ENCODE measurements at places on chromosomes 12 and 14.

- DNase-seq = no peak
Measured at GRCh38 chr12:110649341-110649847, 35.5 kb downstream of the TCTN1 start.

GRCh38 chr14:39988939-39989338 is 556.7 kb upstream of the FBXO33 start:
- peak; percentile 69 for DNase-seq

DNA sequence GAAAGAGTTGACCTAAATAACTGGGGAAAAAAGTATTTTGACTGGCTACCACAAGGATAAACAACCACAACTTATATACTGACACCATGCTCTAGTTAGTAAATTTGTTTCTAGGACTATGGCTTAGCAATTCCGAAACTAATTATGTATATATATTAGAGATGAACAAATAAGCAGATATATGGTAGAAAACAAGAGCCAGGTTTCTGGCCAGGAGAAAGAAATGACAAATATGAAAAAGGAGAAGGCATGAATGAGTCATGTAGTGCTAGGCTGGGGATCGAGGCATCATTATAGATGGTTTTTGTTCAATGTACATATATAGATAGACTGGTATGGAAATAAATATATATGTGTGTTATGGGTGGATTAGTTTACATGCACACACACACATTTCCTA is 5.5 kb upstream of the LRRC74A start:
- DNase-seq = no peak

GRCh38 chr12:40831916-40832315 is 139.7 kb downstream of the CNTN1 start:
- DNase-seq = no peak

- DNase-seq = no peak
Measured at GRCh38 chr12:64998371-64999147, 122.5 kb downstream of the WIF1 start.

GRCh38 chr12:67690656-67691055 is 42.1 kb downstream of the DYRK2 start:
- DNase-seq = no peak

DNA sequence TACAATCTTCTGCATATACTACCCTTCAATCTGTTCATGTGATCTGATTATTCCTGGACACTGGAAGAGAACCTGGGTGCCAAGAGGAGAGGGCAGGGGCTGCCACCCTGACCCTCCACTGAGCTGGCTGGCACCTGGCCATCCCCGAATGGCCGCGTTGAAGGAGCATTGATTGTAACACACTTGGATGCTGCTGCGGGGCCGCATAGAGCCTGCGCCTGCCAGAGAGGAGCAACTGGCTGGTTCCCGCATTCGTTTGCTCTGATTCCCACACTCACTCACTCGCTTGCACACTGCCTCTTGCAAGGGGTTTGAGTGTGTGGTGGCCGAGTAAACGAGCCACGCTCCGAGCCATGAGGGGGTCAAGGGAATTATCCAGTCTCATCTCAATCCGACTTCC is 32.4 kb downstream of the PSEN1 start:
- DNase-seq = no peak

DNA sequence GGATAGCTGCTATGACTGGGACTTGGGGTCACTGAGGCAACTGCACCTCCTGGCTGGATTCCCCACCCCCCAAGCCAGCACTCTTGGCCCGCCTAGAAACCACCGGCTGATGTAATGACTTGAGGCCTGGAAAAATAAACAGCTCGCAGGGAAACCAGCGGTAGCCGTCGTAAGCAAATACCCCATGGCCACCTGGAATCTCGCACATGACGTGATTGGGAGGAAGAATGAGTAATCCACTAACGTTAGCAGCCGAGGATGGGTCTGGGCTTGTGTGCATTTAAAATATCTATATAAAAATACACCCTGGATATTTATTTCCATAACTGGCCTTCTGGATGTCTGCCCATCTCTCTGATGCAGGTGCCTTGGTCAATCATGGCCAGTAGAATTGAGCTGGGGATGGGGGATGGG is 120.1 kb downstream of the SMOC1 start:
- peak; percentile 98 for DNase-seq

- no peak for DNase-seq
Measured at GRCh38 chr12:67365131-67365530, 96.0 kb downstream of the CAND1 start.

- no peak for DNase-seq
Measured at GRCh38 chr14:75864352-75864751, 117.4 kb downstream of the TGFB3 start.

- DNase-seq = no peak
Measured at GRCh38 chr14:95507174-95507573, 9.3 kb downstream of the SYNE3 start.

- DNase-seq = no peak
Measured at GRCh38 chr12:51019927-51020326, 6.3 kb downstream of the SLC11A2 start.

DNA sequence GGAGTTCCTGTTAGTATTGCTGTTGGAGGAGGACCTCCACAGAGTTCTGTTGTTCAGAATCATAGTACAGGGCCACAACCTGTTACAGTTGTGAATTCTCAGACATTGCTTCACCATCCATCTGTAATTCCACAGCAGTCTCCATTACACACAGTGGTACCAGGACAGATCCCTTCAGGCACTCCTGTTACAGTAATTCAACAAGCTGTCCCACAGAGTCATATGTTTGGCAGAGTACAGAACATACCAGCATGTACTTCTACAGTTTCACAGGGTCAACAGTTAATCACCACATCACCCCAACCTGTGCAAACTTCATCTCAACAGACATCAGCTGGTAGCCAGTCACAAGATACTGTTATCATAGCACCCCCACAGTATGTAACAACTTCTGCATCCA is 120.8 kb downstream of the ARID2 start:
- no peak for DNase-seq

DNA sequence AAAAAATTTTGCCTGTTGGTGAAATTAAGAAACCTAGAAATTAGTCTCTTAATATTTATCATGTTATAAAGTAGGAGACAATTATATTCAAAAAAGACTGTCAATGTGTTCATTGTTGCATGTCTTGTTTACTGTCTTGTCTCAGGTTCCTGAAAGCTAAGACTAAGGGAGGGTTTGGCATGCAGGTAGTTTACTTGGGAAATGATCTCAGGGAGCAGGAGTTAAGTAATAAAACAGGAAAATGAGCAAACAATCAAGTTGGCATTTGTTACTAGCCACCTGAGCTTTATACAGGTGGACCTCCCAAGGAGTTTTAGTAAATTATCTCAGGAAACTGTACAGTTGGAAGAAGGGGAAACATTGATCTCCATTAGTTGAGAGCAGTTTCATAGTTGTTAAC is 188.0 kb upstream of the MDGA2 start:
- DNase-seq = no peak

DNA sequence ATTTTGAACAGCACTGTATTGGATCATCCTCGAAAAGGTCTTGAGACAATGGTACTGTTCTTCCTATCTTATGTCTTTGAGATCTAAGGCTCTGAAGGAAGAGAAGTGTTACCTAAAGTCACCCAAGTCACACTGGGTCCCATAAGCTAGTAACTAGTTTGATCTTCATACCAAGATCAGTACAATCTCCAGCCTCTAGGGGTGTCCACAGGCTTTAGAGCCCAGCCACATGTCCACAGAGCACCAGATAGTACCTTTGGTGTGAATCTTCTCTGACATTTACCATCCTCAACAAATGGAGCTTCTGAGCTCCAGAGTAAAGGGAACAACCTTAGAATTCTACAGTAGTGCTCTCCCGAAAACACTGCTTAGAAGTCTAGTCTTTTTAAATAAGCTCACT is 78.7 kb downstream of the KSR2 start:
- no peak for DNase-seq

- no peak for DNase-seq
Measured at GRCh38 chr12:46717868-46718267, 107.9 kb downstream of the SLC38A4 start.

DNA sequence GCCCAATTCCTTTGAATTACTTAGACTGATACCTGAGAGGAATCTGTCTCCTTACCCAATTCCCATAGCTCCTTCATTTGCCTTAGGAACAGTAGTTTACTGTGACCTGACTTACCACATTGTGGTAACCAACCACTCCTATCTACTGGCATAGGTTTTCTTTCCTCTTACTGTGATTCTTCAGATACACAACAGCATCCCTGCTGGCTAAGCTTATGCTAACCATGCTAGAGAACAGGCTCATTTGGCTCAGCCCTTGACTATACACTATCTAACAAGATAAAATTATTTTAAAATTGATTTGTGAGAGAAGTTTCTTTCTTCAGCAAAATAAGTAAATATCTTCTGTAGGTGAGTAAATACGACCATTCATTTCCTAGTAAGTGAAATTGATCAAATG is 320.4 kb upstream of the DDHD1 start:
- no peak for DNase-seq

GRCh38 chr12:82862069-82862841 is 175.5 kb downstream of the TMTC2 start:
- DNase-seq = no peak

DNA sequence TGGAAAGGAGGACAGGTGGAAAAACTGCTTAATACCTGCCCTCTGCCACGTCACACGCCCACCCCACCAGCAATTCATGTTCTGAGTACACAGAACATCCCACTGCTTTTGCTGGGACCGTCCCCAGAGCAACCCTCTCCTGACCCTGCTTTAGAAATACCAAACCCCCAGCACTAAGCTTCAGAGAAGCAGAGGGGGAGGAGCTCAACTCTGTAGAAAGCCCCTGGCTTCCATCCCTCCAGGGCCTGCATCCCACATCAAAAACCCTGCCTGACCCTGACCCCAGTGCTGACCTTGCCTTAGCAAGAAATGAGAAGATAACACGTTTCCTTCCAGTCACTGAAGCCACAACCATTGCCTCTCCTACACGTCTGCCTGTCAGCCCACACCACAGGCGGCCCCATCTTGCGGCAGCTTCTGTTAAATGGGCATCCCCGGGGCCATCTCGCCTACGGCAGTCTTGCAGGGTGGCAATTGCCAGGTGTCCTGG is 19.7 kb downstream of the VDR start:
- no peak for DNase-seq

DNA sequence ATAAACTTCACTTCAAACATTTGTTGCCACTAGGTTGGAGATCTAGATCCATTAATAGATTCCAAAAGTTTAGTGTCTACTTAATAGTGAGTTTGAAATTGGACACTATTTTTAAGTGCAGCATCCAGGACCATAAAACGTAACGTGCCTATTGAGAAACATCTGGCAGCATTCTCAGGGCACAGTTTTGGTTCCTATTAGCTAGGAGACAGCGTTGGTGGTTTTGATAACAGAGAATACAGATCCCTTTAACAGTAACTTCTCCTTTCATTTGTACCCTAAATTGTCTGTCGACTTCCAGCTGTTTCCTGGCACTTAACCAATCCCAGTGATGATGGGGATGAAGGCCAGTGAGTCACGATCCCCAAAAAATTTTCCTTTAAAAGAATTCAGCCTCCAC is 25.8 kb downstream of the KCNK10 start:
- DNase-seq = no peak

- no peak for DNase-seq
Measured at GRCh38 chr12:2710701-2711100, 84.1 kb upstream of the FKBP4 start.

- DNase-seq = no peak
Measured at GRCh38 chr14:71006200-71006563, 98.9 kb downstream of the PCNX1 start.

Measured in NCI-H2081 (cell line).